ENCODE measurements at places on chromosomes 2 and 18. TPM values are rescaled to one million over a fixed set of nuclear protein-coding genes. Genes with fewer than 3 reads are reported as not detected.

DNA sequence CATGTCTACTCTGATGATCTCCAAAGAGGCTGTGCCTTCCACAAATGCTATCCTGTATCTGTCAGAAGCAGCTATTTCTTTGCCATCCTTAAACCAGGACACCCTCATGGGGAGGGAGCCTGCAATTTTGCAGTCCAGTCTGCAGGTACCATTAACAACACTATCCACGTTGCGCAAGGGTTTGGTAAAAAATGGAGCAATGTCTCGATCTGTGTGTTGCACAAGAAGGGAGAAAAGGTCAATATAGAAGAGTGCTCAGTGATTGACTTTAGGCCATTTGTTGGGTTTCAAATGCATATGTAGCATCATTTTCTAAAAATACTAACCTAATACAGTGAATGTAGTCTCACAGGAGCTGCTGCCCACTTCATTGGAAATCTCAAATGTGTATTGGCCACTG lies 74.3 kb downstream of the TTN start:
- DNase-seq: no peak

DNA sequence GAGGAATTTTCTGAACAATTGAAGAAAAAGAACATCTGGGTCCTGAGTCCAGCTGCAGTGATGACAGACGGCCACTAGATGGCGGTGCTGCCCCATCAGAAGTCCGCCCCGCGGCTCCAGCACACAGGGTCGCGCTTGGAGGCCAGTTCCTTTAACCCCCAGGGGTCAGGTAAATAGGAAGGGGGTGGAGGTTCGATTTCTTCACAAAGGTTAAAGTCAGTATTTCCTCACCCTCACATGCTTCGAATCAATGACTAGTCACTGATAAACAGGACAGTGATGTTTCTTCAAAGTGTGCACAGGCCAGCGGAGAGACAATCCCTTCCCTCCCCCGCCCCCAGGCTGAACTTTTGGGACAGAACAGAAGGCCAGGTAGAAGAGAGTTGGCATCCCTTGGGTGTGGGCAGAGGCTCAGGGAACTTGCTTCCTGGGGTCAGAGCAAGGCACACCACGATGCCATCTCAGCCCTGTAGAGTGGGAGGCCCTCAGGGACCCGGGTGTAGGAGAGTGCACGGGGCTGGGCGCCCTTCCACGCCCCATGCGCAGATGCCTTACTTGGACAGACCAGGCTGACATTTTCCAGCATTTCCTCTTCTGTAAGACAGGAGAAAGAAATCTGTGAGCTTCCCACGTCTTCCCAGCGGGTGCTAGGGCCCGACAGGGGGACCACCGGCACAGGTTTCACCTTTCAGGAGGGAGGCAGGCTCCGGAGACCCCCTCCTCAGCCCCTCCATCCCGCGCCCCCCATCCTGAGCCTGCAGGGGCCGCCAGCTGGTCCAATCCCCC lies 722 bp downstream of the APOB start:
- peak; percentile 23 for DNase-seq

GRCh38 chr18:77984178-77984577 lies 734.5 kb downstream of the GALR1 start:
- DNase-seq: no peak

- DNase-seq: no peak
Observed at GRCh38 chr2:191362841-191363240, 117.6 kb downstream of the MYO1B start.

- no peak for DNase-seq
Observed at GRCh38 chr2:201413552-201413951, 37.7 kb downstream of the TRAK2 start.

DNA sequence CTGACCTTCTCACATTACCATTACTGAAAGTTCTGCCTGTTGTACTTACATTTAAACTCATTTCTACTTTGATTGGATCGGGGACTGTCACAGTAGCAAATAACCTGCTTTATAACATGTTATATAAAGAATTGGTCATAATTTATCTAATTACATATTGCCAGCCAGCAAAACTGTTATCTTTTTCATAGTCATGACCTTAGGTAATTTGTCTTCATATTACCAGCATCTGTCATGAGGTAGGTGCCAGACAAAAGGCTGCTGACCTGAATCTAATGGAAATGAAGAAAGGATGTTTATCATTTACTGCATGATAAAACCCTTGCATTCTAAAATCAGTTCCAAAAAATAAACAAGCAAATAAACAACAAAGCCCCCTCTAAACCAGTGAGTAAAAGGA lies 89.4 kb upstream of the LRP1B start:
- DNase-seq: no peak

DNA sequence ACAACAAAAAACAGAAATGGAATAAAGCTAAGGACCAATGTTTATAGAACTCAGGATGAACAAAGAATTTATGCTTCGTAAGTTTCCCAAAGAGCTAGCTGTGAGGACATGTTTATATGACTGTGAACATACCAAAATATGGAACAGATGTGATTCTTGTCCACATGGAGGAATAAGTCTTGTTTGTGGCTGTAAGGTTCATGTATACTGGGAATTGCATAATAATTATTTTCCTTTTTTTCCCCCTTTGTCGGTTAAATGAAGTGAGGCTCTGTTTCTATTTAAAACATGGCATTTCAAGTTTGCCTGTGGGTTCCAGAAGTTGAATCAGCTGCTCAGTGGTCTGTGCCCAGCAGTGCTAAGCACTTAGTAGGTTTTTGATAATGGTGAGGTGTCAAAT lies 108.1 kb downstream of the FHOD3 start:
- no peak for DNase-seq

GRCh38 chr2:131646669-131647297 lies 119.1 kb downstream of the CCDC74A start:
- DNase-seq: no peak

DNA sequence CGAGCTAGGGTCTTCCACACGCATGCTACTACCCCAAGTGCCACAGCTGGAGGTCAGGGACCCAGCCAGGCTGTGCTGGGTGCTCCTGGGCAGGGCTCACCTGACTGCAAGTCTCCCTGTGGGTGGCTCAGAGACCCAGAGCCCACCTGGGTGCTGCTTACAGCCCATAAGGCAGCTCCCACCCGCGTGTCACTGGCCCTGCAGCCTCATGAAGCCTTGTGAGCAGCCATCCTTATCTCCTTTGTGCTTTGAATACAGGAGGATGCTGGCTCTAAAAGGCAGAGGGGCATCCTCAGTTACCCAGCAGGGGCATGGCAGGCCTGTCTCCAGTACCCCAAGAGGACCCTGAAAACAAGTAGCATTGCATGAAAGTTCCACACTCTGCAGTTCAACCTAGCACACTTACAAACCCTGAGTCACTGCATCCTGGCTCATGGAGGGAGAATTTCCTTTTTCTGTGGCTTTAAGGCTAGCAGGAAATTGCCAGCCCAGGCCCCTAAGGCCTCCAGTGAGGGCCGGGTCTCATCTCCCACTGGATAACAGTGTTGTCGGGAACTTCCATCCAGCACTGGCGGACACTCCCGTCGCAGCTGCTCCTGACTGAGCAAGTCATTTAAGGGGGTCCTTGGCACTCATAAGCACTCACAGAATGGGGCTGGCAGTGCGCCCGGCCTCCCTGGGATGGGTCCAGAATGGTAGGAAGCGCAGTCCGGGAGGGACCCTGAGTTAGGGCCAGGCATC lies 137.1 kb downstream of the RPIA start:
- DNase-seq: no peak

DNA sequence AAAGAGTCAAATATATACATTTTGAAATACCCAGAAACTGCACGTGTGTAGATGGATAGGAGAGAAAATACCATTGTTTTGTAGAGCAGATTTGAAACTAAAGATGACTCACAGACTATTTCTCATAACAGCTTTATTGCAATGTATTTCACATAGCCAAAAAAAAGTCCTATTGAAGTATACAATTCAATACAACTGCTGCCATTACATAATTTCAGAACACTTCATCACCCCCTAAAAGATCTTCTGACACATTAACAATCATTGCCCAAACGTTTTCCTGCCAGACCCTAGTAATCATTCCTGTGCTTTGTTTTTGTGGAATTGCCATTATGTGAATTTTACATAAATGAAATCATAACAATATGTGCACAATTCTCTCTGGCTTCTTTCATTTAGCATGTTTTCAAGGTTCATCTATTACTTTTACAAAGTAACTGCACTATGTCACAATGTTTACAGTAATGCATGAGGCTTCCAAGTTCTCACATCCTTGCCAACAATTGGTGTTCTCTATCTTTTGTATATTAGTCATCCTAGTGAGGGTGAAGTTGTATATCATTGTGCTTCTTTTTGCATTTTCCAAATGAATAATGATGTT lies 378.6 kb upstream of the CWC22 start:
- no peak for DNase-seq

DNA sequence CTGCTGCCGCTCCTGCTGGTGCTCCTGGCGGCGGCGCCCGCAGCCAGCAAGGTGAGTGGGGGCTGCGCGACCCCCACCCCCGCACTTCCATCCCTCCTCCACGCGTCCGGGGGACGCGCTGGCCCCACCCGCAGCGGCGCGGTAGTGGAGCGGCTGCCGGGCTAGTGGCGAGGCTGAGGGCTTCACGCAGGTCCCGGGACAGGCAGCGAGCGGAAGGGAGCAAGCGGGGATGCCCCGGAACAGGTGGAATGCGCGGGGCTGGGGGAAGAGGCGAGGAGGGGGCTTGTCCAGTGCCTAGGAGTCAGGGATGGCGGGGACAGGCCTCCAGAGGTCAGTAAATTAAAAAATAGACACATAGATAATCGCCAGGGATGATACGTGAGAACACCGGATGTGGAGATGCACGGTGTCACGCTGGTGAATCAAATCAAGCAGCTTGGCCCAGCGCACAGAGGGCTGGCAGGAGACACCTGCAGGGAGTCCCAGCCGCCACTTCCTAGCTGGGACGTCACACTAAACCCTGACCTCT lies 403 bp downstream of the COL4A3 start:
- DNase-seq: no peak

DNA sequence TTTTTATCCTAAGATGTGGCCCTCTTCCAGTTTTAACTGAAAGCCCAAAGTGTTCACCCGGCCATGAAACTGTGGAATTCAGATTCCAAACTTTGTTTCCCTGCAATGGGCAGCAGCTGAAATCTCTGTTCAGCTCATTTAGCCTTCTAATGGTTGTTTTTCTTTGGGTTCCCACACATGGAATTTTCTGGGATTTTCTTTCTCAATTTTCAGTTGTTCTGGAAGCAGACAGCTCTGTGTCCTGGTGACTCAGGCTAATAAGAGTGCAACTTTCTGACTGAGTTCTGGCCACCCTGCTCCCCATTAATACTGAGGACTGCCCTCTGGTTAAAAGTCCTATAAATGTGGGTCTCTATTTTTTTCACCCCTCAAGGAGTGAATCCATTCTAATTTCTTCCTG lies 78.5 kb downstream of the PMS1 start:
- no peak for DNase-seq

DNA sequence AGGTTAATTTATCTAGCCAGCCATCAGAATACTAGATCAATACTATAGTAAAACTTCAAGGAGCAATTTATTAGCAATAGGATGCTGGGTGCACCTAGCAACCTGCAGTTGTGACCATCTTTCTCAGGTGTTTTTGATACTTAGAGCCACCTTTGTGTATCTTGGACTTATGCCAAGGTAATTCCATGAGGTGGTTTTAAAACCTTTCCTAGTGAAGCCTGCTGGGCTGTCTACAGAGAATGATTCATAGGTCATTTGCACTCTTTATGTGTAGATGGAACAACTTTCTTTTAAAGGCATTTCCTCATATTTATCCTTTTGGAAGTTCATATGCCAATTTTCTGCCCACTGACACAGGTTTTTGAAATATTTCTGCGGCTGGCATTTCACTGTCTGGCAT lies 1030.1 kb upstream of the POU3F3 start:
- peak; percentile 17 for DNase-seq

DNA sequence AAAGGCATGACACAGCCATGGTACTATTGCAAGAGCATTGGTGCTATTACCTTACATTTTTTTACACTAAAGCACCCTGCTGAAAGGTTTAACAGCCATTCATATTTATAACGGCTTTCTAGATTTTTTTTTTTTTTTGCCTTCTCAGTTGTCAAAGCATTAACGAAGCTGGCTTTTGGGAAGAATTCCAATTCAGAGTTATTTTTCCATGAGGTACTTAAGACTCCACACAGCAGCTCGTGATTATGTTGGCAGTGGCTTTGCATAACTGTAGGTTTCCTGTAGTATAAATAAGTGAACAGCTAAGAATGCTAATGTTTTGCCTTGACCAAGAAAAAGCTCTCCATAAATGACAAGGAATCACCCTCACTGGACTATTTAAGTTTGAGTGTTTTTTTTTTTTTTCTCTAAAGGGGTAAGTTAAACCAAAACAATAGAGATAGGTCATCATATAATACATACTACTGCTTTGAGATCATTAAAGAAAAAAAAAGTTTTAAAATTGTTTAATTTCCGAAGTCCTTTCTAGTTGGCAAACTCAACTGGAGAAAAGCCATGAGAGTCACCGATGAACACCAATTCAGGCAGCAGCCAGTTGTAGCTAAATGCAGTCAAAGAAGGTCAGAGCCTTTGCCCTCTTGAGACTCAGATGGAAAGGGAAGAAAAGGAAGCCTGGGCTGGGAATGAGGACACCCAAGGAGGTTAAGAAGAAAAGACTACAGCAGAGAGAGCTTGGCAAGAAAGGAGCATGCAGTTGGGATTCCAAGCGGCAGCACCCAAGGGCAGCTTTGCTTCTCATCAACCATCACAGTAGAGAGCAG lies 187.4 kb upstream of the NCKAP5 start:
- no peak for DNase-seq

- no peak for DNase-seq
Observed at GRCh38 chr2:165238295-165238694, 919 bp upstream of the SCN2A start.

DNA sequence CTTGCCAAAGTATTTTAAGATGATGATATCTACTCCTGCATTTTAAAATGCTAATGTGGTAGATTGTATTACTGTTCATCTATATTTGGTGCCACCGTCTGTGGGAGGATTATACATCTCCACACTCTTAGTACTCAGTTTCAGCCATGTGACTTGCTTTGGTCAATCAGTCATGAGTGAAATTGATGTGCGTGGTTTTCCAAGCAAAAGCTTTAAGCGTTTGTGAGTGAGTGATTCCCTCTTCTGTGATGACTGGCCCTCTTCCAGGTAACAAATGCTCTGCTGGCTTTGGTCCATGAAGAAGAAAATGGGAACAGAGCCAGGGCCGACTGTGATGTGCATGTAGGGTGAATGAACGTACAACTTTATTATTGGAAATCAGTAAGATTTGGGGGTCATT lies 330.4 kb downstream of the LPIN1 start:
- no peak for DNase-seq

GRCh38 chr2:72583376-72583775 lies 242.5 kb downstream of the EXOC6B start:
- DNase-seq: no peak

Gene FOXD4L1
- total RNA-seq: not detected

Gene CRACDL
- total RNA-seq: 2.4 TPM

Gene NYAP2
- 0.79 TPM for total RNA-seq

Gene ATRAID
- total RNA-seq: 134 TPM

Gene MTCL1
- total RNA-seq: 24.2 TPM

Gene C2orf80
- total RNA-seq: 0.37 TPM

Gene REG3G
- total RNA-seq: not detected

Measured in urinary bladder (tissue), 4 donors.